ENCODE measurements at places on chromosomes 16 and 17.

- no peak for DNase-seq
Measured at GRCh38 chr17:7820231-7820630, 13.8 kb upstream of the KDM6B start.

DNA sequence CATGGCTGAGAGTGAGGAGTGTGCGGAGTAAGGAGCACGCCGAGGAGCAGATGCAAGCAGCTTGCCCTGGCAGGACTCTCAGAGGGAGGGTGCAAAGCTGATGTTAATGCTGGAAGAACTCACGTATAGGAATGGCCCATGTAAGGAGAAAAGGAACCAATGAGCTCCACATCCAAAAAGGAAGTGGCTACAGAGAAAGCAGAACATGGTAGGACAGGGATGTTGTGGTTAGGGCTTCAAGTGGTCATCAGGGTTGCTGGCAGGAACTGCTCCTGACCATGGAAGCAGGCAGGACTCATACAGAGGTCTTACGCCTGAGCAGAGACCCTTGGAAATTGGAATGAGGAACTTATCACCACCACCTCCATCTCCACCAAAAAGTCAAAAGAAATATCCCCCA lies 5.2 kb downstream of the MYO1D start:
- DNase-seq = no peak

- no peak for DNase-seq
Measured at GRCh38 chr16:2782583-2783351, 4.6 kb downstream of the PRSS33 start.

- no peak for DNase-seq
Measured at GRCh38 chr16:13956635-13957196, 36.8 kb downstream of the ERCC4 start.

DNA sequence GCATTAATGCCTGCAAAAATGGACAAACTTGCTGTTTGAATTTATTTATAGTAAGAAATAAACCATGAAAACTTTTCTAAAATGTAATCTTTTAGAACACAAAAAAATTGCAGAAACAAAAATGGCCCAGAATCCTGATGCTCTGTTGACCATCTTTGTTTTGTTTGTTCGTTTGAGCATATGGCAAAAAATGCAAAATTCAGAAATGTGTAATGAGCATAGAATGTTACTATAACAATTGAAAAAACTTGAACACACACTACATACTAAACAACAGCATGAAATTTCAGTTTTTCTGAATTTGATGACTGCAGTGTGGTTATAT lies 1.1 kb upstream of the KPNA2 start:
- no peak for DNase-seq

- no peak for DNase-seq
Measured at GRCh38 chr16:71771571-71771970, 37.1 kb downstream of the AP1G1 start.

DNA sequence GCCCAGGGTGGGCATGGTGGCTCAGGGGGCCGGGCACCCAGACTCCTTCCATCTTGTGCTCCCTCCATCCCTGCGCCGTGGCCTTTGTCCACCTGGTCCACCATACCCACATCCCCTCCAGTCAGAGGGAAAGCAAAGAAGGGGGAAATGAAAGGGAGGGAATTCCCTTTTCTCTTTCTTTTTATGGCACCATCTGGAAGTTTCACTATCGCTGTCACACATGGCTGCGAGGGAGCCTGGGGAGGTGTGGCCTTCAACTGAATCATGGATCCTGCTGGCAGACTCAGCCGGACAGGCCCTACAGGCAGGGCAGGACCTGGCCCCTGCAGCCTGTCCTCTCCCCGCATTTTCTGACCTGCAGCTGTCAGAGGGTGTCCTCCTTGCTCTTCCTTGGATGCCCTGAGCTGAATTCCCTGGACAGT lies 6.2 kb downstream of the SLC12A3 start:
- no peak for DNase-seq

DNA sequence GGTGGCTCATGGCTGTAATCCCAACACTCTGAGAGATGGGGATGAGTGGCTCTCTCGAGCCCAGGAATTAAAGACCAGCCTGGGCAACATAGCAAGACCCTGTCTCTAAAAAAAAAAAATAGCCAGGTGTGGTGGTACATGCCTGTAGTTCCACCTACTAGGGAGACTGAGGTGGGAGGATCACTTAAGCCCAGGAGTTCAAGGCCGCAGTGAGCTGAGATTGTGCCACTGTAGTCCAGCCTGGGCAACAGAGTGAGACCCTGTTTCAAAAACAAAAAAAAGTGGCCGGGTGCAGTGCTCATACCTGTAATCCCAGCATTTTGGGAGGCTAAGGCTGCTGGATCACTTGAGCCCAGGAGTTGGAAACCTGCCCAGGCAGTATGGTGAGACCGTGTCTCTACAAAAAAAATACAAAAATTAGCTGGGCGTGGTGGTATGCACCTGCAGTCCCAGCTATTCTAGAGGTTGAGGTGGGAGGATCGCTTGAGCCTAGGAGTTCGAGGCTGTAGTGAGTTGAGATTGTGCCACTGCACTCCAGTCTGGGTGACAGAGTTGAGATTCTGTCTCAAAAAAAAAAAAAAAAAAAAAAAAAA lies 3.0 kb downstream of the C16orf54 start:
- DNase-seq = no peak

GRCh38 chr16:48203974-48204824 lies 39.9 kb upstream of the LONP2 start:
- DNase-seq = no peak

GRCh38 chr16:84115919-84116719 lies 623 bp downstream of the MBTPS1 start:
- peak; percentile 60 for DNase-seq

GRCh38 chr17:4701116-4701515 lies 2.8 kb downstream of the PELP1 start:
- no peak for DNase-seq

DNA sequence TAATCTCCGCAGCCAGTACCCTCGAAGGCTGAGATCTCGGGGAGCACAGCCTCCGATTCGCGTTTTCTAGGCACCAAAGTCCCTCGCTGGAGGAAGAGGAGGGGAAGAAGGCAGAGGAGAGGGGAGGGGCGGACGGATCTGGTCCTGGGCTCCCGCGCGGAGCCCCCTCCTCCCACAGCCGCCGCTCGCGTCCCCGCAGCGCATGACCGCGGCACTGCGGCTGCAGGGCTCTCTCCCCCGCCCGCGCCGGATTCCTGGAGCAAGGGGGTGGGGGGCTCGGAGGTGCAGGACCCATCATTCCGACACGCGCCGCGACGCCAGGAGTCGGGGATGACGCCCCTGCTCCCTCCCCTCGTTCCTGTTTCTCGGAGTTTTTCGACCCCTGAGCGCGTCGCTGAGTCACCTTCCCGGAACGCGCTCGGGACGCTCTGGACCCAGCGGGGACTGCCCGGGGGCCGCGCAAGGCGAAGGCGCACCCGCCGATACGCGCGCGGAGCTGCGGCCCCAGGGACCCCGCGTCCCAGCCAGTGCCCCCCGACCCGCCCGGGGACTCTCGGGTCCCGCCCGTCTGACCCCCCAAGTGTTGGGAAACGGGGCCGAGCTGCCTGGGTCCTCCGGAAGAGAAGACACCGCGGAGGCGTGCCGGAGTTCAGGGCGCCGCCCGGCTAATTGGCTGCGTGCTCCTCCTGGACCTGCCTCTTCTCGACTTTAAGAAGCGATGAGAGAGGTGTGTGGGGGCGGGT lies 1.4 kb upstream of the SPHK1 start:
- no peak for DNase-seq

DNA sequence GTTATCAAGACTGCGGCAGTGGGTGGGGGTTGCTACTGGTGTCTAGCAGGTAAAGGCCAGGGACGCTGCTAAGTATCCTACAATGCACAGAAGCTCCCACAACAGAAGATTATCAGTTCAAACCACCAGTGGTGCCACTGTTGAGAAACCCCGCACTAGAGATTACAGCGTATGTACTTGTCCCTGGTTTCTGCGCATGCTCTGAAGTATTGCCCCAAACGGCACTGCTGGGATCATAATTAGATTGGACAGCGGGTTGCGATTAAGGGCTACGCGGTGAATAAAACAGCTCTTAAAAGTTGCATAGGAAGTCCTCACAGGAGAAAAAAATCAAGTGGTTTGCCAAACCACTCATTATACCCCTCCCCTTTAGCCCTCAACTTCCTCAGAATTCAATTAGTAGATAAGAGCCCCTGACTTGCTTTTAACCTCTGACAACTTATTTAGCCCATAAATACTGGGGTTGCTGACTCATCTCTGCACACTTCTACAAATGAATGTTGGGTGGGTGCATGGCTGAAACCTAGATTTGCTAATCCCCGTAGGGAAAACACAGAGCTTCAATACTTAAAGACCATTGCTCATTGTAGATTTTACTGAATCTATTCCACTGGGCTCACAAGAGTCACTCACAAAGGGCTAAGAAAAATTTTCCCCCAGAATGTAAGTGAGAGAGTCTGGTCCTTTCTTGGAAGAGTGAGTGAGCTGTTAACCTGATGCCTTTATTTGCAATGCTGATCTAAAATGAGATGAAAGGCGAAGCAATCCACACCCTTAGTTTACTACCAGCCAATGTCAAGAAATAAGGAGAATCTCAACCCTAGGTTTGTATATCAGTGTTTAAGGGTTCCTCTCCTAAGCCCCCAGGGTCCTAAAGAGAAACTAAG lies 91.8 kb downstream of the RGS9 start:
- DNase-seq = no peak

- DNase-seq = no peak
Measured at GRCh38 chr17:17175917-17176316, 30.2 kb downstream of the PLD6 start.

DNA sequence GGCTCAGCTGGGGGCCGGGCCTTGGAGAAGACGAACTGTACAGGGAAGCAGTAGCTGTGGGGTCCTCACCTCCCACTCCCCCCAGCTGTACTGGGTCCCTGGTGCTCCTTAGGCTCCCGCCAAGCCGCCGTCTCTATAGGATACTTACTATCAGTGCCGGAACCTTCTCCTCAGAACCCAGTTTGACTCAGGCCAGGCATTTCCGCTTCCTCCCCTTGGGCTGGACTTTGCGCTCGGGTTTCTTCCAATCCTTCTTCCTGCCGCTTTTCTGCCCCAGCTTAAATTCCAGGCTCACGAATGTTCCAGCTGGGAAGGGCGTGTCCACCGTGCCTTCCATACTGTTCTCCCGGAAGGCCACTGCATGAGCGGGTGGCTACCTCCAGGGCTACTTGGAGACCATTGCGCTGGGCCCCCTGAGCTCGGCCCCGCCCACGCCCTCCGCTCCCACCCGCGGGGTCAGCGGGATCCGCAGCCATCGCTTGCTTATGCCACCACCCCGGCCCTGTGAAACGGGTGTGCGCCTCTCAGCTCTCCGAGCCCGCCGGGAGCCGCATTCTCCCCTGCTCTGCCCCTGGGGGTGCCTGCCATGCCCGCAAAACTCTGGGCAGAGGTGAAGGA lies 1795.9 kb downstream of the TP53TG3F start:
- no peak for DNase-seq

DNA sequence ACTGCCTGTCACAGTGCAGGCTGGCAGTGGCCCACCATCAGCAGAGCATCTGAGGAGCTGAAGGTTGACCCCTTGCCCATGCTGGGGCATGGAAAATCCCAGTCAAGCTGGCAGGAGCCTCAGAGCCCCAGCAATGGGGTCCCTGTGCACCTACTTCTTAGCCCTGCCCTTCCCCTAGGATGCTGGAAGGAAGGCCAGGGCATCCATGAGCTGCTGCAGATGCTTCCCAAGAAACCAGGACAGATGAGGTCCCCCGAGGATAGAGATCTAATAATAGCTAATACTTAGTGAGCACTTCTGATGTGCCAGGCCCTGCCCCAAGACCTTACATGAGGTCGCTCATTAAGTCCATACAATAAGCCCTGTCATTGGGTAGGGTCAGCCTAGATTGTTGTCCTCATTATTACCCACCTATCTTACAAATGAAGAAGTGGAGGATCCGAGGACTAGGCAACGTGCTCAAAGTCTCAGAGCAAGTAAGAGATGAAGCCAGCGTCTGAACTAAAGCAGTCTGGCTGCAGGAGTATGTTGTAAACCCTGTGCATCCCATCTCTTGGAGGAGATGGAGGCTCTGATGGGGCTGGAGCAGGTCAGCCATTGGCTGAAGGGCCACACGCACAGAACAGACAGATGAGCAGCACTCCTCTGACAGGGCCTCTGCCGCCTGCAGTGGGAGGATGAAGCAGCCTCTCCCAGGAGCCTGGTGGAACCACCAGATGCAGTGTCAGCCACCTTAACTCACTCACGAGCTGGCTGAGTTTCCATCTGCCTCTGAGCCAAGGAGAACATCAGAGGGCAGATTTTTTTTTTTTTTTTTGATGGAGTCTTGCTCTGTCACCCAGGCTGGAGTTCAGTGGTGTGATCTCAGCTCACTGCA lies 175.4 kb downstream of the WSCD1 start:
- DNase-seq = no peak

Data from T-helper 1 cell (primary cell).